ENCODE measurements at places on chromosomes 6 and 20.

DNA sequence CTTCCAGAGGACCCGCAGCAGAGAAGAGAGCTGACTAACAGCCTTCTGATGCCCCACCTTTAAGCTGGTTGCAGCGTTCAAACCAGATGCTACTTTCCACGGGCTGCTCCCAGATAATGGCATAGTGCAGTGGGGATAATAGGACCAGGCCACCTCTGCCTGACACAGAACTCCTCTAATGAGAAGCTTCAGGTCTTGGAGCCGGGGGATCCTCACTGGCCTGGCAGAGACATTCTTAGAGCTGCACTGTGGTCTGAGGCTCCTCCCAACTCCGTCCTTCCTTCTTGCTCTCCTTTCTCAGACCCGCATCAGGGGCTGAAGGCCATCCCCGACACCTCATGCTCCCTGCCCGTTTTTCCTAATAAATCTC is 206.6 kb upstream of the MARCKS start:
- no peak for DNase-seq

- no peak for DNase-seq
Measured at GRCh38 chr6:79188107-79188506, 46.4 kb downstream of the HMGN3 start.

DNA sequence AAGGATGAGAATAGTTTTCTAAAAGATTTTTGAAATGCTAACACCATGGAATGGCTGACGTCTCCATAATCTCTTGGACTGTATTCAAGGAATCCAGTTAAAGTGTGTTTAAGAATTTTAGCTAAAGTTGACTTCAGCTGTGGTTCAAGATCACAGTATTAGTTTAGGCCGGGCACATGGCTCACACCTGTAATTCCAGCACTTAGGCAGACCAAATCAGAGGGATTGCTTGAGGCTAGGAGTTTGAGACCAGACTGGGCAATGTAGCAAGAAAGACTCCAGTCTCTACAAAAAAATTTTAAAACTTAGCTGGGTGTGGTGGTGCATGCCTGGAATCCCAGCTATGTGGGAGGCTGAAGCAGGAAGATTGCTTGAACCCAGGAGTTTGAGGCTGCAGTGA is 68.2 kb downstream of the RFPL4B start:
- DNase-seq: no peak

- no peak for DNase-seq
Measured at GRCh38 chr6:22556266-22556665, 13.1 kb upstream of the HDGFL1 start.

DNA sequence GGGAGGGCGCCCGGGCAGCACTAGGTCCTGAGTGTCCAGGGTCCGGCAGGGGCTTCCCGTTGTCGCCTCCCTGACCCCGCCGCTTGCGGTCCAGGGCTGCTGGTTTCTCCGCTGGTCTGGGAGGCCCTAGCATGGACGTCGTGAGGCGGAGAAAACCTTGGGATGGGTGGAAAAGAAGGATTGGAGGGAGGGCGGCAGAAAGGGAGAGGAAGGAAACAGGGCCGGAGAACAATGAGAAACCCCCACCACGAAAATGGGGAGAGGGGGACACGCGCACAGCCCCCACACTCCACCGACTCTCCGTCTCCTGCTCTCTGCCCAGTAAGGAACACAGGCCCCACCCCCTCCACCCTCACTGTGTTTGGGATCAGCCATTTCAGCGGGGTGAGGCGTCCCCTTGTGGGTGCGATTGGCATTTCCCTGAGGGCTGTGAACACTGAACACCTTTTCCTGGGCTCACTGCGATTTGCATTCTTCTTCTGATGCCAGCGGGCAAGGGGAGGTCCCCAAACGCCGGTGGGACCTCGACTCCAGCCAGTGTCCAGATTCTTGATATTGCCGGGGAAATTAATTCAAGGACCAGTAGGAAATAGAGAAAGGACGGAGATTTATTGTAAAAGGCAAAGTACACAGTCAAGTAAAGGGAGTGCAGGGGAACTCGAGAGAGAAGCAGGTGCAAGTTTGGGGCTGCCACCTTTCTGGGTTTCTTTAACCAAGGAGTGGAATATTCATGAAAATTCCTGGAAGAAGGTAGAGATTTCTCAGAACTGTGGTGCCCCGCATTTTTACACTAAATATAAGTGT is 3.3 kb upstream of the RAET1G start:
- DNase-seq: peak; percentile 70

GRCh38 chr6:47235964-47236760 is 73.5 kb downstream of the TNFRSF21 start:
- no peak for DNase-seq

DNA sequence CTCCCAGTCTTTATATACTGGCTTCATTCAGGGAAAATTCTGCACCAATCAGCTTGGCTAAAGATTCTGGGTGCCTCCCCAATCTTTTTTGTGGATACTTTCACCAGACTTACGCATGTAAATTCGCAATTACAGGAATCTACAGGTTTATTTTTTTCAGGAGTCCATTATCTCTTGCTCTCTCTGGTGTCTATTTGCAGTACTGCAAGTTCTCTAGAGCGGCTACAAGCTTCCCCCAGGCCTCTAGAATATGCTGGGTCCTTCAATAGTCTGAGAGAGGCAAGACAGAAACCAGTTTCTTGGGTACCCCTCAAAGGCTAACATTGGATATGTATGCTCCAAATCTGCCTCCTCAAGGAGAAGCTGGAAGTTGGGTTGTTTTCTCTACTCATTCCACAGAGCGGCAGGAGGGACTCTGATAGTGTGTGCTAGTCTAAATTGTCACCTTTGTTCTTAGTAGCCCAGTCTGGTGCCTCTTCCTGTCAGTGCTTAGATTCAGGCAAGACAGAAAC is 58.5 kb downstream of the SUN5 start:
- no peak for DNase-seq

DNA sequence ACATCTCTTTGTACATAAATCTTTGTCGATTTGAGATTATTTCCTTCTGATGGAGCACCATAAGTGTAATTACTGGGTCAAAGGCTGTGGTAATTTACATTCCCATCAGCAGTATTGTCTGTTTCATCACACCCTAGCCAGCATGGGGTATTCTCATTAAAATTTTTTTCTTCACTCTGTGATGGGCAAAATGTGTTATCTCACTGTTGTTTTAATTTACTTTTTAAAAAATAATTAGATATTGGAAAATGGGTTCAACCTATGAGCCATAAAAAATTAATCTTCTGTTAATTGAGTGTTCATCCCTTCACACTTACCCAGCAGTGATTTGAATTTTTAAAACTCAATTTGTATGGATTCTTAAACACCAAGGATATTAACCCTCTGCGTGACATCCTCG is 44.0 kb upstream of the NNAT start:
- DNase-seq: no peak

- no peak for DNase-seq
Measured at GRCh38 chr6:35299674-35300073, 2.1 kb downstream of the DEF6 start.

- no peak for DNase-seq
Measured at GRCh38 chr20:13567663-13568062, 71.1 kb downstream of the TASP1 start.

- DNase-seq: no peak
Measured at GRCh38 chr6:135686784-135687301, 164.7 kb upstream of the PDE7B start.

DNA sequence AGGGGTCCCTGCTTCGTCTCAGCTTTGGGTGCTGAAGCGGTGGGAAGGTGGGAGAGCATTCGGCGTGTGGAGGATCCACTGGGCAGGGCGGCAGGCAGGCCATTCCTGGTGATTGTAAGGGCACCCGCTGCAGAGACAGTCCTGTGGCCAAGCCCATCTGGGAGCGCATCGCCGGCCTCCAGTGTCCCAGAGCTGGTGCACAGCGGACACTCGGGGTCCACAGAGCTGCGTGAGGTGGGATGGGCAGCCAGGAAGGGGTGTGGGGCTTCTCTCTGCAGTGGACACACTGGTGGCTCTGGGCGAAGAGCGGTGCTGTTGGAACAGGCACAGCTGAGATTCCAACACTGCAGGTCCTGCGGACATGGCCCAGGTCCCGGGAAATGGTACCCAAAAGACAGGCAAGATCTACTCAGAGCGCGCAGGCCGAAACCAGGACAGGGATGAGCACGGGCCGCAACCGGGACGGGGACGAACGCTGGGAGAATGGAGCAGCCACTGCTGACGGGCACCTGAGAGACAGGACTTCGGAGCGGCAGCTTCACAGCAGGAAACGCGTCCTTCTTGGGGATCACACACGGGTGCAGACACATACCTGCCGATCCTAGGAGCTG is 188.2 kb downstream of the ERMARD start:
- DNase-seq: no peak

GRCh38 chr20:19407736-19408135 is 195.3 kb downstream of the SLC24A3 start:
- no peak for DNase-seq

DNA sequence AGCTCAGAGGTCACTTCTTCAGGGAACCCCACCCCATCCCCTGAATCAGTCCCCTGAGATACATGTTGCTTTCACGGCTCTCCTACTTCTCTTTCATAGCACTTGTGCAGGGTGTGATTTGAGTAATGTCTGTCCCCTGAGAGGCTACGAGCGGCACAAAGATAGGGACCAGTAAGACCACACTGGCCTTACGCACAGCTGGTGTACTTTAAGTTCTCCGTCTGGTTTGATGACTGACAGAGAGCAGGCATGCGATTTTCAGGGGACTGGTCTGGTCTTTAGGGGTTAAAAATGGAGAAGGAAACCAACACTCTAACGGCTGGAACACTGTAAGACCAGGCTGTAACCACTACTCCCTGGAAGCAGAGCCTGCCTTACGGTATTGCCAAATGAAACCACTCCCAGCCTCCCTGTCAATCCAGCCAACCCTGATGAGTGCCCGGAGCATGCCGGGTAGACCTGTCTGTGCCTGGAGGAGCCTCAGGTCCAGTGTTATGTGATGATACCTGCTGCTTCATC is 47.1 kb downstream of the ELMO2 start:
- no peak for DNase-seq

- DNase-seq: no peak
Measured at GRCh38 chr6:75349262-75349984, 64.8 kb upstream of the TMEM30A start.

GRCh38 chr6:168222115-168223043 is 97.2 kb downstream of the DACT2 start:
- DNase-seq: no peak

GRCh38 chr20:64226686-64227580 is 28.6 kb upstream of the PCMTD2 start:
- no peak for DNase-seq

GRCh38 chr6:118659513-118660217 is 8.3 kb upstream of the CEP85L start:
- no peak for DNase-seq

DNA sequence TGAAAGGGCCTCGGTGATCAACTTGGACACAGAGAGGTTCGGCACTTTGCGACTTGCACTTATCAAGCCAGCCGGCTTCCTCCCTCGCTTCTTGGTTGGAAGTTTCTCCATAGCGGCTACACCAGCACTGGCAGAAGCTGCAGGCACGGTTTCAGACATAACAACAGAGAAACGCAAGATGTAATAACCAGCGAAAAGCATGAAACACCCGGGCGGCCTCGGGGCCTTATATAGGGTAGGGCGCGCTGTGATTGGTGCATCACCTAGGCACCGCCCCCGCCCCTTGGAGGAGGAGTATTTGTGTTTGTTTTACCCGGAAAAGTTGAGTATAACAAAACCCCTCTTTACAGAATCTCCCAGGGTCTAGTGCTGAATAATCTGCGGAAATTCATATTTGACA is 20.7 kb downstream of the HFE start:
- no peak for DNase-seq

GRCh38 chr20:33840759-33841435 is 29.7 kb downstream of the CHMP4B start:
- no peak for DNase-seq

GRCh38 chr6:120129228-120129627 is 779.7 kb upstream of the MAN1A1 start:
- DNase-seq: no peak

- no peak for DNase-seq
Measured at GRCh38 chr6:138336221-138336620, 41.5 kb upstream of the SMIM28 start.

GRCh38 chr6:4574007-4574406 is 202.2 kb upstream of the CDYL start:
- no peak for DNase-seq

GRCh38 chr6:163468738-163469137 is 54.2 kb downstream of the QKI start:
- DNase-seq: no peak

DNA sequence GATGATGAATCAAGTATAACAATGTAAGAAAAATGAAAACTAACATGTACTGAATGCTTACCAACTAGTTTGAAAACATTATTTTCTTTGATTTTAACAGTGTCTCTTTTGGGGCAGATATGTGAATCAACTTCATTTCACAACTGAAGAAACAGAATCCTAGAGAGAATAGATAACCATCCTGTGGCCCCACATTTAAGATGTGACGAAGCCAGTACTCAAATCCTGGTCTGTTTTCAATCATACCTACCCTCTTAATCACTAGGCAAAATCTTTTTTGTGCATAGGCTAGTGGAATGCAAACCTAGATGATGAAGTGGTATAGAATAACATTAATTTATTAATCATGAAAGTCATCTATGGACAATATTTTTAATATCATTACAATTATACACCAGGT is 371.6 kb upstream of the EPHA7 start:
- DNase-seq: no peak

DNA sequence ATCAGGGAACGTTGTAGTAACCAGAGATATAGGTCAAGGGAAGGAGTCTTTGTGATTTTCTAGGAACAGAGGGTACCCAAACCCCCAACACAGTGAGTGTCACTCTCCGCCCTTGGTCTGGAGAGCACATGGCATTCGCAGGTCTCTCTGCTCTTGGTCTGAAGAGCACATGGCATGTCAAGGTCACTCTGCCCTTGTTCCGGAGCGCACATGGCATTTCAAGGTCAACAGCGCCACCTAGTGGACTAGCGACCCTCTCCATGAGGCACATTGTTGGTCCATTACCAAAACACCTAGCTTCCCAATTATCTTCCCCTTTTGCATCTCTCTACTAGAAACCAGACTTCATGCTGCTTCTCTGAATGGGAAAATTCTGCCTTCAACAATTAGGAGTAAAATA is 260.0 kb downstream of the C6orf118 start:
- DNase-seq: peak; percentile 1

GRCh38 chr6:170210026-170210390 is 80.9 kb downstream of the DLL1 start:
- DNase-seq: no peak

- DNase-seq: no peak
Measured at GRCh38 chr6:43858161-43859153, 88.4 kb downstream of the VEGFA start.

DNA sequence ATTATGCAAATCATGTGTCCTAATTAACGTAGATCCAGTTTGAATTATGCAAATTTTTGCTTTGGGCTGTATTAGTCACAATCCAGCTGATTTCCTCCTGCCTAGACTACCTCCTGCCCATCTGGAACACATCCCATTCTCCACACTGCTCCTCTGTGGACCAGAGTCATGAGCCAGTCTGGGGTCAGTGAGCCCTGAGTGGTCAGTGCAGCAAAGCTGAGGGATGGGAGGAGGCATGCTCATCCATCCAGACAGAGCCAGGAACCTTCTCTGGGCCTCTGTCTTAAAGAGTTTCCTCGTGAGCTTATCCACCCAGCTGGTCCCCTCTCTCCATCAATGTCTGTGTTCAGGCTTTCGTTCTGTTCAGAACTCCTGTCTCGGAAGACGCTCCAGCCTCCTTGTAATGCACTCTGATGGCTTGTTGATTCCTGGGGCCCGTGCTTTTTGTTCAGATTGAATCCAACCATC is 747.8 kb downstream of the PTPRT start:
- DNase-seq: no peak
